Sigmoid colon (tissue), 7 donors: ENCODE measurements at places on chromosomes 7 and 10. TPM values are rescaled to one million over a fixed set of nuclear protein-coding genes. Genes with fewer than 3 reads are reported as not detected.

DNA sequence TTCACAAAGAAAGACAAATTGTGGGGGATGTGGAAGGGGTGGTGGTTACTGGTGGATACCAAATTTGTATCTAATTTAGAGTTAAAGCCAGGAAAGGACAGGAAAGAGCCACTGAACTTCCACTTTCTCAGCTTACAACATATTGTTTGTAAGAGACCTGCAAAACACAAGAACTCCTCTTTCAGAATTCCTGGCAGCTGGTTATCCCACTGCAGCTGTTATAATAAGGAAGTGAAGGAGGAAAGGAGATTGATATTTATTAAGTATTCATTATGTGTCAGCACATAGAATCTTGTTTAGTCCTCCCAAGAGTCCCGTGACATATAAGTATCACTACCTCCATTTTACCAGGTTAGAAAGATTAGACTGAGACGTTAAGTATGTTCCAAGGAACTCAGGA is 481.7 kb downstream of the PHTF2 start:
- H3K4me3 ChIP-seq = no peak overlapping the region
- H3K27ac ChIP-seq = no peak overlapping the region
- H3K4me1 ChIP-seq = no peaks in the 10 kb centered on the region
- no peaks in the 10 kb centered on the region for H3K36me3 ChIP-seq

GRCh38 chr7:135834266-135834665 is 85.7 kb upstream of the FAM180A start:
- H3K36me3 ChIP-seq = no peaks in the 10 kb centered on the region
- DNase-seq = no peak
- H3K4me1 ChIP-seq = no peaks in the 10 kb centered on the region
- H3K4me3 ChIP-seq = no peak overlapping the region
- no peak overlapping the region for H3K27ac ChIP-seq
- H3K27me3 ChIP-seq = no peaks in the 10 kb centered on the region

GRCh38 chr10:121880895-121881294 is 46.9 kb downstream of the ATE1 start:
- no peak overlapping the region for H3K27ac ChIP-seq
- H3K4me1 ChIP-seq = no peaks in the 10 kb centered on the region
- no peak overlapping the region for H3K4me3 ChIP-seq
- no peaks in the 10 kb centered on the region for H3K27me3 ChIP-seq
- H3K36me3 ChIP-seq = no peaks in the 10 kb centered on the region

DNA sequence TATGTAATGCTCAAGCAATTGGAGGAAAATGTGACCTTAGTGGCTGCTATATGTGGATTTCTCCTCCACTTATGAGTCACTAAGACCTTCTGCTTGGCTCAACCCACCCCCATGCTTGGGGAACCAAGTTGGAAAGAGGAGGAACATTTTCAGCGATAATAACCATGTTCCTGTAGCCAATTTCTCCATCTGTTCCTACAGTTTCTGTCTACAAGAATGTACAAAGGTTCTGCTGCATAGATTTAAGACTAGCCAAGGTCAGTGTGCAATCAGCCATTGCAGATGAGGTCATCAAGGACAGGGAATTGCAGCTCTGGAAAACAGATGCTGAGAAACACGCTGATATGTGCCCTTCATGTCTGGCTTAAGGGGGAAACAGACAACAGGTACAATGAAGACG is 5.6 kb upstream of the NRCAM start:
- H3K4me3 ChIP-seq = no peak overlapping the region
- DNase-seq = no peak
- no peaks in the 10 kb centered on the region for H3K4me1 ChIP-seq
- no peak overlapping the region for H3K27ac ChIP-seq
- peaks cover 8% of the 10 kb centered on the region for H3K27me3 ChIP-seq
- H3K36me3 ChIP-seq = no peaks in the 10 kb centered on the region

- no peaks in the 10 kb centered on the region for H3K4me1 ChIP-seq
- H3K4me3 ChIP-seq = peak overlapping the region; percentile 58
- peak overlapping the region; percentile 78 for H3K27ac ChIP-seq
- DNase-seq = peak; percentile 67
- no peaks in the 10 kb centered on the region for H3K27me3 ChIP-seq
Measured at GRCh38 chr10:114631666-114632417, 26.2 kb downstream of the ABLIM1 start.

DNA sequence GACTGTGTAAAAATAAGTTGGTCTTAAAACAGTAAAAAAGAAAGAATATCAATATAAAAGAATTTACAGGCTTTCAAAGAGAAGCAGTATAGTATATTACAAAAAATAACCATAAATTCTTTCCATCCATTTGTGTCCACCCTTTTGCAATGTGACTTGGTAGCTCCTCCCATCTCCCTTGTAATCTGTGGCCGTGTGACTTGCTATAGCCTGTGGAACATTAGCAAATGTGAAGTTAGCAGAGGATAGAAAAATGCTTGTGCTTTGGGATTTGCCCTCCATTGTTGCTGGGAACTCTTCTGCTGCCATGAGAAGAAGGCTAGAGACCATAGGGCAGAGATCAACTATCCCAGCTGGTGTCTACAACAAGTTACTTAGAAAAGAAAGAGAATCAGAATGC is 30.2 kb downstream of the KLHL7 start:
- H3K36me3 ChIP-seq = peaks cover 4% of the 10 kb centered on the region
- H3K27ac ChIP-seq = no peak overlapping the region
- H3K4me1 ChIP-seq = no peaks in the 10 kb centered on the region
- DNase-seq = no peak
- H3K27me3 ChIP-seq = no peaks in the 10 kb centered on the region

GRCh38 chr10:100008708-100009282 is 952 bp downstream of the DNMBP start:
- no peaks in the 10 kb centered on the region for H3K36me3 ChIP-seq
- H3K4me1 ChIP-seq = peaks cover 50% of the 10 kb centered on the region
- peak overlapping the region; percentile 80 for H3K4me3 ChIP-seq
- peak overlapping the region; percentile 82 for H3K27ac ChIP-seq

- peak overlapping the region; percentile 84 for H3K27ac ChIP-seq
- H3K4me3 ChIP-seq = no peak overlapping the region
- no peaks in the 10 kb centered on the region for H3K36me3 ChIP-seq
Measured at GRCh38 chr10:19931894-19932590, 115.8 kb downstream of the PLXDC2 start.

DNA sequence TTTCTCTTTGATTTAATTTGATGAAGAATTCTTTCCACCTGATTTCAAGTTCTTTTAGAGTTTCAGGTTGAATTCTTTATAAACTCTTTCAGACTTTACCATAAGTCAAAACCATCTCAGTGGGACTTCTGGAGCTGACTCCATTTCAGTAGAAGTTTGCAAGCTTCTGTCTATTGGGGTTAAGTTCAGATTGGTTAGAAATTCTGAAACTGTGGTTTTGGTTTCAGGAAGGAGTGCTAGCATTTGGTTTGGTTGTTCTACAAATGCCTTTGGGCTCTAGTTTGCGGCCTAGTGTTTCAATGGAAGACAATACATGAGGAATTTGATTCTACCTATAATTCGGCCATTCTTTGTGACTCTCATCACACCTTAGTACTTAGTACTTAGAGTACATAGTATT is 176.8 kb upstream of the RHOBTB1 start:
- H3K27me3 ChIP-seq = no peaks in the 10 kb centered on the region
- H3K4me3 ChIP-seq = no peak overlapping the region
- H3K36me3 ChIP-seq = no peaks in the 10 kb centered on the region
- DNase-seq = no peak

DNA sequence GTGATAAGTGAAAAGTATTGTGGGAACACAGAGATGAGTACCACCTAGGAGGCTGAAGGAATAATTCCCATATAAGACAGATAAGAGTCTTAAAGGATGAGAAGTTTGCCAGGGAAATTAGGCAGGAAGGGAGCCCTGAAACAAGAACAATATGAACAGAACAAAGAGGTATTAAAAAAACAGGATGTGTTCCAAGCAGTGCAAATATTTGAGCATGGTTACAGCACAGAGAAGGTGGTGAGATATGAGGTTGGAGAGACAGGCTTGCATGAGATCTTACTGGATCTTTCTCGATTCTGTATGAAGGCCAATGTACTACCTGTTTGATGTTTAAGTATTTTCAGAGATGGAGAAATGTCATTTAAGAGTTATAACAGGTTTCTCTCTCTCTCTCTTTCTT is 20.3 kb downstream of the TAC1 start:
- H3K36me3 ChIP-seq = no peaks in the 10 kb centered on the region
- no peaks in the 10 kb centered on the region for H3K27me3 ChIP-seq
- no peak overlapping the region for H3K4me3 ChIP-seq
- no peaks in the 10 kb centered on the region for H3K4me1 ChIP-seq

DNA sequence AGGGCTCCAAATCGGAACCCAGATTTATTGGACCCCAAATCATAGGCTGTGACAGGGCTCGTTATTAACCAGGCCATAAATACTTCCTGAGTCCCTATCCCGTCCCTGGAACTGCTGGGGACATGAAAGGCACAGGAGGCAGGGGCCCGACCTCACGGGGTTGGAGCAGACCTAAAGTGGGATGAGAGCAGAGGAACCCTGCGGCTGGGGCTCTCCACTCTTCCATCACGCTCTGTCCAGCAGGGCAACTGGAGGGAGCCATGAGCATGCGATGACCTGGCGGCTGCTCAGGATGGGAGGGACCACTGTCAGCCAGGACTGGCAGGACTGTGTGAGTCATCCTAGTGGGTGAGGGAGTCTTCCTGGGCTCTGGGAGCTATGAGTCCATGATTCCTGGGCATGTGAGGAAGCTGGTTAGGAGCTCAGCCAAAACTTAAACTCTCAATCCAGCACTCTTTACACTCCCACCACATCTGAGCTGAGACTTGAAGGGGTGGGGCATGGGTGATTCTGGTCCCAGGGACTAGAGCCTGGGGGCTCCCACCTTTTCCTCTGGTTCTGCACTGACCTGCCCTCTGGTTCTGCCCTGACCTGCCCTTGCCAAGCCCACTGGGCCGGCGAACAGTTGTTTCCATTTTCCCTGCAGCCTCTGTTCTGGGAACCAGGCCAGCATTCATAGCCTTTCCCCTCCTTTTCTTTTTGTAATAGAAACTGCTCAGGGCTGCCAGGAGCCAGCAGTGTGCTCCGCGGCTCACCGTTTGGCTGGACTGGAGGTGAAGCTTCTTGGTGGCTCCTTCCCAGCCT is 47.1 kb downstream of the SYPL1 start:
- H3K36me3 ChIP-seq = no peaks in the 10 kb centered on the region
- no peaks in the 10 kb centered on the region for H3K27me3 ChIP-seq
- H3K4me3 ChIP-seq = peak overlapping the region; percentile 30
- H3K27ac ChIP-seq = peak overlapping the region; percentile 90
- peak; percentile 97 for DNase-seq

DNA sequence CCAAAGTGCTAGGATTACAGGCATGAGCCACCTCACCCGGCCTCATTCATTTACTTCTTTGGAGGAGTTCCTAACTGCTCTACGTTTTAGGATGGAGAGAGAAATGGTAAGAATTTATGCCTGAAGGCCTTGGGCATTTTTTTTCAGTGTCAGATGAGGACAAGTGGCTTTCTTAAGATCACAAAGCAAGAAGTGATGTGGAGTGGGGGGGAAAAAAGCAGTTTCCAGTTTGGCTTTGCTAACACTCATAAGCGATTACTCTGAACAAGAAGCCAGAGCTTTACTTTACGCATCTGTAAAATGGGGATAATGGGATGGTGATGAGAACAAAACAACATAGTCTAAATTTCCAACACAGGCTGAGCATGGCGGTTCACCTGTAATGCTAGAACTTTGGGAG is 2.6 kb upstream of the PPIA start:
- no peaks in the 10 kb centered on the region for H3K27me3 ChIP-seq
- peaks cover 2% of the 10 kb centered on the region for H3K36me3 ChIP-seq
- no peak for DNase-seq
- H3K4me1 ChIP-seq = no peaks in the 10 kb centered on the region

- no peak overlapping the region for H3K4me3 ChIP-seq
- no peaks in the 10 kb centered on the region for H3K4me1 ChIP-seq
- H3K27me3 ChIP-seq = no peaks in the 10 kb centered on the region
- H3K36me3 ChIP-seq = no peaks in the 10 kb centered on the region
- no peak for DNase-seq
- H3K27ac ChIP-seq = no peak overlapping the region
Measured at GRCh38 chr10:22500656-22501340, 155.5 kb downstream of the SPAG6 start.

DNA sequence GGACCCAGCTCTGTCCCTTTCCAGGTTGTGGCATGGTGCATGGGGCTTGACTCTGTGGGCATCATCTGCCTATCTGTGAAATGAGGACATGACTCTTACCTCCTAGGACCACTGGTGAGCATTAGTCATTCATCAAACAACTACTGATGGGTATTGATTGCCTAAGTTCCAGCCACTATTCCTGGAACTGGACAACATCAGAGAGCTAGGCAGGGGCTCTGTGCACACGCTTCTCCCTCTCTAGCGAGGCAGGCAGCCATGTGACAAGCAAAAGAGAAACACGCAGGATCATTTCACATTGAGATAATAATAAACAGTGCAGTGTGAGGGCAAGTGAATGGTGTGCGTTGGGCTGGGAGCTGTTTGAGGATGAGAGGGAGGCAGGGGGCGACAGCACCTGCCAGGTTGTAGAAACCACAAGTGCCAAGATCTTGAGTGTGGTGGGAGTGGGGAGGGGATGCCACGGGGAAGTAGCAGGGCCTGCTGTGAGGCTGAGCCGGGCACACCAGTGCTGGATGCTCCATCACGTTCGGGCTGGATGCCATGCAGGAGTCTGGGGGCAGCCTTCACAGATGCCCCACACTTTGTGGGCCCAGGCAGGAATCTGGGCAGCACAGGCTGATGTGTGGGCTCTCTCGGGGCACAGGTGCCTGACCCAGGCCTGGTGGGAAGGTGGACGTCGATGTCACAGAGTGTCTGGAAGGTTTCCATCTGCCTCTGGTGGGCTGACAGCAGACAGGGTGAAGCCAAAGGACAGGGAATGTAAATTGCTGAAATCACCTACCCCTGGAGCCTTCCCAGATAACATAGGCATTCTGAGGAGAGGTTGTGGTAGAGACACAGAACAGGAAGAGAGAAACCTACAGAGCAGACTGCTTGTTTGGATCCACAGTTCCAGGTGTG is 405.5 kb downstream of the RPS24 start:
- H3K36me3 ChIP-seq = no peaks in the 10 kb centered on the region
- H3K4me3 ChIP-seq = no peak overlapping the region
- no peaks in the 10 kb centered on the region for H3K27me3 ChIP-seq
- DNase-seq = peak; percentile 48
- H3K27ac ChIP-seq = no peak overlapping the region

GRCh38 chr7:149644754-149645153 is 128.6 kb downstream of the ZNF467 start:
- H3K36me3 ChIP-seq = no peaks in the 10 kb centered on the region
- no peaks in the 10 kb centered on the region for H3K27me3 ChIP-seq
- no peak overlapping the region for H3K4me3 ChIP-seq
- no peak overlapping the region for H3K27ac ChIP-seq

GRCh38 chr7:20906801-20907453 is 120.2 kb upstream of the SP8 start:
- no peaks in the 10 kb centered on the region for H3K36me3 ChIP-seq
- DNase-seq = no peak
- no peaks in the 10 kb centered on the region for H3K4me1 ChIP-seq
- no peaks in the 10 kb centered on the region for H3K27me3 ChIP-seq
- H3K4me3 ChIP-seq = no peak overlapping the region
- H3K27ac ChIP-seq = no peak overlapping the region

- H3K4me3 ChIP-seq = no peak overlapping the region
- H3K27ac ChIP-seq = no peak overlapping the region
- no peaks in the 10 kb centered on the region for H3K36me3 ChIP-seq
- DNase-seq = no peak
Measured at GRCh38 chr7:116777651-116778281, 84.6 kb upstream of the CAPZA2 start.

FAM25G gene
- polyA plus RNA-seq = not detected

MYO1G gene
- 2.8 TPM for polyA plus RNA-seq

LRRD1 gene
- polyA plus RNA-seq = not detected

MSS51 gene
- 1.3 TPM for polyA plus RNA-seq

OR2AE1 gene
- not detected for polyA plus RNA-seq

AKR1C8 gene
- polyA plus RNA-seq = not detected

TMEM213 gene
- polyA plus RNA-seq = 0.01 TPM

ADAM8 gene
- 8.9 TPM for polyA plus RNA-seq

AIFM2 gene
- polyA plus RNA-seq = 14.4 TPM

BAIAP2L1 gene
- 34.7 TPM for polyA plus RNA-seq
